ENCODE measurements at places on chromosomes 2 and 18.

DNA sequence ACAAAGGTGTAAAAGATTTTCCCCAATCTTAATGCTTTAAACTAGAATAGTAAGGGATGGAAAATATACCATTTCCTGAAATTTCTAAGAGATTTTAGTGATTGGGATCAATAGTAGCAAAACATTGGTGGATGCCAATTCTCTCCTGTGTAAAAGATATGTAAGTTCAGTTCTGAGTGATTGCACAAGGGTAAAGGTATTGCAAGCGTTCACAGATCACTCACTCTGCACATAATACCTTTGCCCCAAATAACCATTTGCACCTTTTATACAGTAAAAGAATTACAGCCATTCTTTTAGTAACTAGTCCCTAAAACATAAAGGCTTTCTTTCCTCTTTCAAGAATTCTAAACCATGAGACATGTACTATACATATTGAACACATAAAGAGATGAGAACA, 13.0 kb upstream of the ZCCHC2 start:
- DNase-seq, result no peak

- no peak for DNase-seq
Observed at GRCh38 chr18:22219568-22220355, 50.4 kb downstream of the GATA6 start.

GRCh38 chr2:240957656-240958365, 40.6 kb upstream of the SNED1 start:
- DNase-seq, result no peak

GRCh38 chr2:207768866-207769596, 675 bp downstream of the FZD5 start:
- peak; percentile 32 for DNase-seq

DNA sequence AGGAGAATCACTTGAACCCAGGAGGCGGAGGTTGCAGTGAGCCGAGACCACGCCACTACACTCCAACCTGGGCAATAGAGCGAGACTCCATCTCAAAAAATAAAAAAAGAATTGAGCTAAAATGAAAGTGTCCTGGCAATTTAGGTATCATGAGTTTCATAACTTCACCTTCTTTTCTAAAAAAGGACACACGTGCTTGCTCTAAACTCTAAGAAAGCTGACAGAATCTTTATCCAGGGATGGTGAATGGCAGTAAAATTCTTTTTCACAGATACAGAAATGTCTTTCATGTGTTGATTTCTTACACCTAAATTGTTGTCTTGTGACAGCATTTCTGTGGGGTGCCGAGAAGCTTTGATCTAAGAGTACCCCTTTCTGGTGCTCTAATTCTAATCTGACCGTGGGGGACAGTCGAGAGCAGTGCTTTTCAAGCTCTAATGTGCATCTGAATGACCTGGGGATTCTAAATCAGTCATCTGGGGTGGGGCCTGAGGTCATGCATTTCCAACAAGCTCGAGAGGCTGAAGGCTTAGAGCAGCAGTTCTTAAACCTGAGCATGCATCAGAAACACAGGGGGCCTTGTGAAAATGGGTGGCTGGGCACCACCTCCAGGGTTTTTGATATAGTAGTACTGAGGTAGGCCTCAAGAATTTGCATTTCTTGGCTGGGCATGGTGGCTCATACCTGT, 42.1 kb upstream of the REL start:
- no peak for DNase-seq

GRCh38 chr2:150644298-150645067, 157.0 kb upstream of the RND3 start:
- DNase-seq, result no peak

Data from NCI-H524 (cell line).